ENCODE measurements at places on chromosomes 2 and 18.

DNA sequence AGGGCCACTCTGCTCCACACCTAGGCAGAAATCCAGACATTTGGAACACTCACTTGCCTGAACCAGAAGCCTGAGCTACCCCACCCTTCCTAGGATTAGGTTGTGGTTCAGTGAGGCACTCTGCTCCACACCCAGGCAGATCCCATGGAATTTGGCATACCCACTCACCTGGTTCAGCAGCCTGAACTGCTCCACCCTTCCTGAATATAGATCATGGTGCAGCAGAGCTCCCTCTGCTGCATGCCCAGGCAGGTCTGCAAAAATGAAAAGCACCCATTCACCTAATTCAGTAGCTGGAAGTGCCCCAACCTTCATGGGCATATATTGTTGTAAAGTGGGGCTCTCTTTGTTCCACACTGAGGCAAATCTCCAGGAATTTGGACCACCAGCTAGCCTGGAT lies 185.1 kb upstream of the CNTNAP5 start:
- DNase-seq = no peak

GRCh38 chr2:68767031-68767961 lies 32.7 kb downstream of the ARHGAP25 start:
- no peak for DNase-seq

DNA sequence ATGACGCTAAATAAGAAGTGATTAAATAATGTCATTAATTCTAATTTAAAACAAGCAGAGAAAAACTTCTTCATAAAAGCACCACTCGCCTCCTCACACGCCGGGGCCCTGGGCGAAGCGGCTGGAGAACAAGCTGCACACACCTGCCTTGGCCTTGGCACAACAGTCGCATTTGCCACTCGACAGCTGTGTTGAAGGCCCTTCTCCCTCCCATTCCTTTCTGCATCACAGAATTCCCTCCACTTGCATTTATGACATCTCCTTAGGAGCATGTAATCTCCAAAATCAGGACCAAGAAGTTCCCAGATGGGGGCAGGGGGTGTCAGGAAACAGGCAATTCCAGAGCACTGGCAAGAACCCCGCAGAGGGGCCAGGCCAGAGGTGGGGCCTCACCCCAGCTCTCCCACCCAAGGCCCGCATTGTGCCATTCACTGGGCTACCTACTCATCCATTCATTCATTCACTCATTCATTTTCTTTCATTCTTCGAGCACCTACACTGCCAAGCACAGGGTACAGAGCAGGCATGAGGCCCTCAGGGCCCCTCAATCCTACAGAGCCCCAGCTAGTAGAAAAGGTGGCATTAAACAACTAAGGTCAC lies 6.4 kb downstream of the HDAC4 start:
- DNase-seq = peak; percentile 74

- DNase-seq = no peak
Measured at GRCh38 chr2:176124110-176124946, 1.8 kb downstream of the HOXD9 start.
